ENCODE measurements at places on chromosomes 6 and 20. TPM values are rescaled to one million over a fixed set of nuclear protein-coding genes. Genes with fewer than 3 reads are reported as not detected.

DNA sequence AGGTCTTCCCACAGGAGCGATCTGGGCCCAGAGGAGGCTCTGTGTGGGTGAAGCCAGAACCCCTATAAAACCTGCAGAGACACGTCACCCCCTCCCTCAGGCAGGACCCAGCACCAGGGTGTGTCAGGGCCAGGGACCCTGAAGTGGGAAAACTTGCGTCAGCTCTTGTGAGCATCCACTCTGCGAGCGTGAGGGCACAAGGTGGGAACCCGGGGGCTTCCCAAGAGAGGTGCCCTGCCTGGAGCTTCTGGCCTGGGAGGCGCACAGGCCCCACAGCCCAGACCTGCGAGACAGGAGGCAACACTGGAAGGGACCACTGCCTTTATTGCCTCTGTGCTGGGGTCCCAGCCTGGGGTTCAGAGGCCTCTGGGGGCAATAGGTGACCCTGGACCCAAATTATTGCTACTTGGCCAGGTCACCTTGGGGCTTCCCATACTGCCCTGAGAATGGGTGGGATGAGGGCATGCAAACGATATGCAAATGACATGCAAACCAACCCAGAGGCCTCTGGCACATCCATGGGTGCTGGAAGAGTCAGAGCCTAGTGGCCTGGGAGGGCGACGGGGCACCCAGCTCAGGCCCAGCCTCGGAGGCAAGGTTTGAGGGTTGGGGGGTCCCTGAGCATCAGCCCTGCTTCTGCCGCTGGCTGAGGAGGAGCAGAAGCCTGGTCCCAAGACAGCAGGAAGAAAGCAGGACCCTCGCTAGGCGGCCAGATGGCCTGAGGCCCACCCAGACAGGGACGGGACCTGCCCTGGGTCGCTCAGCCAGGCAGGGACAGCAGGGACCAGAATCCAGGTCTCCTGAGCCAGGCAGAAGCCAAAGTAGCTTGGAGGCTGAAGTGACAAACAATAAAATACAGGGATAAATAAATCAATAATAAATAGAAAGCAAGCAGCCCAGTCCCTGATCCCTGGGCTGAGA is 5.1 kb upstream of the C20orf144 start:
- no peaks in the 10 kb centered on the region for H3K36me3 ChIP-seq
- no peak for DNase-seq
- no peaks in the 10 kb centered on the region for H3K27me3 ChIP-seq

GRCh38 chr6:31402324-31403282 is 792 bp upstream of the MICA start:
- peaks cover 49% of the 10 kb centered on the region for H3K4me1 ChIP-seq
- no peaks in the 10 kb centered on the region for H3K27me3 ChIP-seq
- H3K4me3 ChIP-seq, result peak overlapping the region; percentile 61
- DNase-seq, result no peak
- H3K27ac ChIP-seq, result peak overlapping the region; percentile 55

DNA sequence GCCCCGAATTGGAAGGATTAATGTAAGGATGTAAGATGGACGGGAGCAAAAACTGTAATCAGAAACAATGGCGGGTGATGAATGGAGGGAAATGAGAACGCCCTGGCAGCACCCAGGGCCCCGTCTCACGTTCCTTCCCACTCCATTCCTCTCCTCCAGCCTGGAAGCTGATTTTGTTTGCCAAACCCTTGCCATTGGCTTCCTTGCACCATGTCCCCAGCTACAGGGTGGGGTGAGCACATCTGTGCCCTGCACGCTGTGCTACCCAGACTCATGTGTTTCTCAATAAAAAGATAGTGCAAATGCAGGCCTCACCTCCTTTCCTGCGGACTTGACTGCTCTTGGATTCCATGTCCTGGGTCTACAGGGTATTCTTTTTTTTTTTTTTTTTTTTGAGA is 26.7 kb downstream of the SCP2D1 start:
- DNase-seq, result no peak
- no peaks in the 10 kb centered on the region for H3K4me1 ChIP-seq
- no peak overlapping the region for H3K27ac ChIP-seq
- no peaks in the 10 kb centered on the region for H3K36me3 ChIP-seq
- no peaks in the 10 kb centered on the region for H3K27me3 ChIP-seq

DNA sequence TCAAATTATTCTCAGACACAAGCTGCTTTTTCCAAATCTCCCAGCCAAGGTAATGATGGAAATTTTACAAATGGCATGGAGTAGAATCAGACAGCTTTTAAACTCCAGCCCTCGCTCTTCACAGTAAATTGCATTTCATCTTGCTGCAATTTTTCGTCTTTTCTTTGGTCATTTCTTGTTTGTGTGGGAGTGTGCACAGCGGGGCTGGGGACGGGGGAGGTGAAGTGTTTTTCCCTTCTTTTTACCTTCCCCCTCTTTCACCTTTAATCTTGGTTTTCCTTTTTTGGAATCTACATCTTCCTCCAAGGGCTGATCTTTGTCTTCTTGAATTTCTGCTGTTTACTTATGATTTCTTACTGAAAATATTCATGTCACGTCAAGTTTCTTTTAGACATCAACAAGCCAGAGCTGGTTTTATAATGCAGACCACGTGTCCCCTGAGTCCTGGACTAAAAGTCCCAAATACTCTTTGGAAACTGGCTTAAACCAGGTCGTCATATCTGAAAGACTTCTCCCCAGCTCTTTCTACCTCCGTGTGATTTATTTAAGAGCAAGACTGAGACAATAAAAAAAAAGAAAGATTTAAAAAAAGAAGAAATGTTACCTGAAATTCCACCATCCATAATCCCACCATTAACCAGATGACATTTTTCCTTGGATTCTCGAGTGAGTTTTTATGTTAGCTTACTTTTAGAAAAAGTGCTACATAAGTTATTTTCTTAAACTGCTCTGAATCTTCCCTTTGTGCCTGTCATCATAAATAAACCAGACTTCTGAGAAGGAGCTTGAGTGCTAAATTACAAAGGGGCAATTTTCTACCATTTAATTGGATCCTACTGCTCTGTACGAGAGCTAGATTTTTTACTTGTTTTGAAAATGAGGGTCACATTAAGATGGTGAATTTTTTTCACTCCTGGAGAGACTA is 52.0 kb downstream of the MAP3K5 start:
- no peaks in the 10 kb centered on the region for H3K36me3 ChIP-seq
- peaks cover 3% of the 10 kb centered on the region for H3K4me1 ChIP-seq
- no peak for DNase-seq
- no peaks in the 10 kb centered on the region for H3K27me3 ChIP-seq
- no peak overlapping the region for H3K4me3 ChIP-seq

The SNHG17 gene
- 53.8 TPM for total RNA-seq

The SIRPD gene
- not detected for total RNA-seq

The PPP1R3G gene
- total RNA-seq, result 0.07 TPM

The TRIM10 gene
- not detected for total RNA-seq
